ENCODE measurements at places on chromosomes 11 and 22.

GRCh38 chr22:46860562-46860961 lies 98.1 kb downstream of the TBC1D22A start:
- H3K4me1 ChIP-seq = no peaks in the 10 kb centered on the region
- no peak overlapping the region for H3K27ac ChIP-seq
- H3K36me3 ChIP-seq = no peaks in the 10 kb centered on the region
- no peak overlapping the region for H3K4me3 ChIP-seq
- no peak for DNase-seq
- H3K27me3 ChIP-seq = no peaks in the 10 kb centered on the region

DNA sequence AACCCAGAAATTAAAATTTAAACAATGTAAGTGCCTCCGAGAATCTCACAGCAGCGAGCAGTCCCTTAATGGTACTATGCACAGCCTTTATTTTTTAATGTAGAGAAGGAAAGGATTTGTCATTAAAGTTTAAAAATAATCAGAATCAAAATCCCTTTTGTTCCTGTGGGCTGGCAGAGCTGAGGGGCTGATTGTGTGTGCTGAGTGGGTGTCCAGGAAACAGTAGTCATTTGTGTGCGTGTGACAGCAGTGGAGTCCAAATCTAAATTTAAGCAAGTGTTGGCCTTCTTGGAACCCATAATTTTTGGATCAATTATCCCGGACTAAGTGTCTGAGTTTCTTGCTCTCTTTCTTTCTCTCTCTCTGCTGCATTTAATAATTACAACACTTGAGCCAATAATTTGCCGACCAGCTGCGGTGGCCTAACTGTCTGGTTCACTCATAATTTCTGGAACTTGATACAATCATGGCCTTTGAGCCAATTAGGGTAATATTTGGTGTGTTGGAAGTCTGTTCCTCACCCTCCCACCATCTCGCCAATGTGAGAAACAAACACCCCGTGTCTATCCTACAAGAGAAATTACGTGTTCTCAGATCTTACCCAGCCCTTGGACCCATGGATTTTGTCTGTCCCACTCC lies 528.0 kb downstream of the SOX6 start:
- H3K4me1 ChIP-seq = no peaks in the 10 kb centered on the region
- no peaks in the 10 kb centered on the region for H3K36me3 ChIP-seq
- no peak overlapping the region for H3K27ac ChIP-seq
- DNase-seq = no peak

DNA sequence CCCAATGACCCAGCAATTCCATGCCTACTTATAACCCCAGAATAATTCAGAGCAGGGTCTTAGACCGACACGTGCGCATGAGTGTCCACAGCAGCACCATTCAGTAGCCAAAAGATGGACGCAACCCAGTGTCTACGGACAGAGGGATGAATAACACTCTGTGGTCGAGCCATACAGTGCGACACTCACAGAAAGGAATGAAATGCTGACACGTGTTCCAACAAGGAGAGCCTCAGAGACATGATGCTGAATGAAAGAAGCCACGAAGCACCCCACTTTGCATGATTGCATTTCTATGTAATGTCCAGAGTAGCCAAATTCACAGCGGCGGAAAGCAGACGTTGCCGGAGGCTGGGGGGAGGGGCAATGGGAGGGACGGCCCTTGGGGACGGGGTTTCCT lies 134.4 kb downstream of the CTTN start:
- H3K27ac ChIP-seq = no peak overlapping the region
- H3K36me3 ChIP-seq = no peaks in the 10 kb centered on the region
- no peak for DNase-seq
- H3K4me3 ChIP-seq = no peak overlapping the region

DNA sequence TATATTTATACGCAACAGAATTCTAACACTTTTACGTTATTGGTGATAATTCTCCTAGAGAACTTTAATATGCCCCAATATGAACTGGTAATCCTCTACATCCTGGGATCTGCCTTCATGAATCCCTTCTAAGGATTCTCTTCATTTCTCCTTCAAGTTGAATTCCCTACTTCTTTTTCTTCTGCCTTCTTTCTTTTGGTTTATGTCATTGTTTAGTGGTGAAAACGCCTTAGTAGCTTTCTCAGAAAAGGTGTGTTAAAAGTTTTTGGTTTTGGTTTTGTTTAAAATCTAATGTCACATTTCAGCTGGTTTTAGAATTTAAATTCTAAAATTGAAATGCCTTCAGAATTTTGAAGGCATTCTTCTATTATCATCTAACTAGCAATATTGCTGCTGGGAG lies 17.7 kb upstream of the RTL6 start:
- no peak overlapping the region for H3K4me3 ChIP-seq
- no peaks in the 10 kb centered on the region for H3K36me3 ChIP-seq
- H3K27me3 ChIP-seq = no peaks in the 10 kb centered on the region
- no peaks in the 10 kb centered on the region for H3K4me1 ChIP-seq
- no peak for DNase-seq
- no peak overlapping the region for H3K27ac ChIP-seq

DNA sequence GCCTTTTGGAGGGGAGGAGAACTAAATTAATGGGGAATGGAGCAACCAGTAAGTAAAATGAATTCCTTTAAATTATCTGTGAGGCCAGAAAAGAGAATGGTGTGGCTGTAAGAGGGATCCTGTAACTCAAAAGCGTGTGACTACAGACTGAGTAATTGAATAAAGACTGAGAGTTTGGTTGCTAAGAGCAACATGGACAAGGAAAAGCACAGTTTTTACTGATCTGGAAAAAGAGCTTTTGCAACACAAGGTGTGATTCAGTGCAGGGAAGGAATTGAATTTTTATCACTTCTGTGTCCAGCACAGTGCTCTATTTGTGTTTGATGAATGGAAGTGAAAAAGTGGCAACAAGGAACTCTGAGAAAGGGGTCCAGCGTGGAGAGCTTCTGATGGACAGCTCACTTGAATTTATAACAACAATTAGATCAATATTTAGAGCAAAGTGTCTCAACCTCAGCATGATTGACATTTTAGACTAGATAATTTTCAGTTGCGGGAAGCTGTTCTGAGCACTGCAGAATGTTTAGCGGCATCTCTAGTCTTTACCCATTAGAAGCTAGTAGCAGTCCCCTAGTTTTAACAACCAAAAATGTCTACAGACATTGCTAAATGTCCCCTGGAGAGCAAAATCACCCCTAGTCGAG lies 202.8 kb upstream of the BDNF start:
- H3K27me3 ChIP-seq = no peaks in the 10 kb centered on the region
- no peaks in the 10 kb centered on the region for H3K36me3 ChIP-seq
- H3K4me1 ChIP-seq = no peaks in the 10 kb centered on the region
- no peak overlapping the region for H3K27ac ChIP-seq

- no peak overlapping the region for H3K27ac ChIP-seq
- peak; percentile 2 for DNase-seq
- H3K36me3 ChIP-seq = no peaks in the 10 kb centered on the region
- no peaks in the 10 kb centered on the region for H3K27me3 ChIP-seq
Observed at GRCh38 chr11:59754494-59754858, 700 bp upstream of the STX3 start.

- DNase-seq = no peak
- no peaks in the 10 kb centered on the region for H3K4me1 ChIP-seq
- no peaks in the 10 kb centered on the region for H3K27me3 ChIP-seq
Observed at GRCh38 chr11:61860054-61860903, 31.1 kb downstream of the FADS3 start.

GRCh38 chr11:19422276-19422675 lies 181.5 kb upstream of the E2F8 start:
- H3K4me3 ChIP-seq = no peak overlapping the region
- DNase-seq = no peak
- no peaks in the 10 kb centered on the region for H3K27me3 ChIP-seq

DNA sequence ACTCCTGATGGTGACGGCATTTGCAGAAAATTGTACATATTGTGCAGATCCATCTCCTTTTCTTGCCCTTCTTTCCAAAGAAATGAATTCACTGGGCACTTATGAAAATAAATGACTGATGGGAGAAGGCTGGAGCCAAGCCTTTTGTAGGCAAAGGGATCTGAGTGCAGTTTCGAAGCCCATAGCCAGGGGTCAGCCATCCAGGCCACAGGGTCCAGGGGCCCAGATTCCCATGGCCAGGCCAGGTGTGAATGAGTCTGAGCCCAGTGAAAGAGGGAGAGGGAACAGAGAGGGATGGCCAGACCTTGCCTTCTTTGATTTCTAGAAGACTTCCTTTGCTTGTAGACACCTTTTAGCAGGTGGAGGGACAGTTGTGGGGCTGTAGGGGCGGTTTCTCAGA lies 209.1 kb downstream of the KIRREL3 start:
- H3K36me3 ChIP-seq = no peaks in the 10 kb centered on the region
- DNase-seq = no peak
- H3K4me3 ChIP-seq = no peak overlapping the region
- H3K27ac ChIP-seq = no peak overlapping the region

DNA sequence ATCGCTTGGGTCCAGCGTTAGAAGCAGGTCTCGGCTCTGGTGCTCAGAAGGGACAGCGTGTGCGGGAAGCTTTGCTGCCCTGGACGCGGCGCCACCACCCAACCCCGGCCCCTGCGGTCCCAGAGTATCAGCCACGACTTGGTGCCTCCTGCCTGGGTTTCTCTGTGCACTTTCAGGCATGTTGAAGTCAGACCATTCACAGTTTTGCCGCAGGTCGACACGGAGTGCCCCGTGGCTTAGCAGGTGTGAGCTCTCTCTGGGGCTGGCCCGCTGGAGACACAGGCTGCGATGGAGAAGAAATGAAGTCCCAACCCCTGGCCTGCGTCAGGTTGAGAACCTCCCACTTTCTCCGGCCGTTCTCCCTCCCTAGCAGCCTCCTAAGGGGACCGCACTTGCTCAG lies 494.5 kb downstream of the BRD1 start:
- no peak overlapping the region for H3K4me3 ChIP-seq
- no peaks in the 10 kb centered on the region for H3K27me3 ChIP-seq
- H3K4me1 ChIP-seq = no peaks in the 10 kb centered on the region
- no peak for DNase-seq
- no peak overlapping the region for H3K27ac ChIP-seq
- no peaks in the 10 kb centered on the region for H3K36me3 ChIP-seq

DNA sequence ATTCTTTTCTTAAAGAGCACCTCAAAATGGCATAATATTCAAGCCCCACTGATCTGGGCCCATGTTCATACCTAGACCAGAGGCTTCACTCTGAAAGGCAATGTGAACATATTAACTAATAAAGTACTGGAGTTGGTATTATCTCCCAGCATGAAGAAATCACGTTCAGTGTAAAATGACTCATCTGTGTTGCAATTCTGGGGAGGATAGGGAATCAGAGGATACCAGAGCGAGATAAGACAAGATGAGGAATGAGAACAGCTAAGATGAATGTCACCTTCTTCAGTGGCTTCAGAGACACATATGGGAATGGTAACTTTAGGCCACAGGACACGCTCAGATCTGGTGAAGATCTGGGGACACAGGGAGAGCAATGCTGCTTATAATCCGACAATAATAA lies 121.1 kb downstream of the NTM start:
- H3K4me3 ChIP-seq = no peak overlapping the region
- no peak overlapping the region for H3K27ac ChIP-seq
- no peaks in the 10 kb centered on the region for H3K27me3 ChIP-seq
- H3K4me1 ChIP-seq = no peaks in the 10 kb centered on the region

DNA sequence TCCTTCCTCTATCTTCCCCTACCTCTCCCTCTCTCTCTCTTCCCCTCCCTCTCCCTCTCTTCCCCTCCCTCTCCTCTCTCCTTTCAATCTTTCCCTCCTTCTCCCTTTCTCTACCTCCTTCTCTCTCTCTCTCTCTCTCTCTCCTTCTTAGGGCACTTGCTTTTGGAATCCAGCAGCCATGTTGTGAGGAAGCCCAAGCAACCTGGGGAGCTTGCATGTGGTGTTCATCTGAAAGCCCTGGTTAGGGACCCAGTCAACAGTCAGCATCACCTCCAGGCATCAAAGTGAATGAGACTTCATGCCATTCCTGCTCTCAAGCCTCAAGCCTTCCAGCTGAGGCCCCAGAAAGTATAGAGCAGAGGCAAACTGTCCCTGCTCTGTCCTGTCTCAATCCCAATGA lies 65.6 kb upstream of the SHISAL1 start:
- H3K4me1 ChIP-seq = no peaks in the 10 kb centered on the region
- H3K36me3 ChIP-seq = no peaks in the 10 kb centered on the region
- no peaks in the 10 kb centered on the region for H3K27me3 ChIP-seq

- no peak overlapping the region for H3K27ac ChIP-seq
- no peak for DNase-seq
- H3K4me1 ChIP-seq = no peaks in the 10 kb centered on the region
- no peaks in the 10 kb centered on the region for H3K27me3 ChIP-seq
Observed at GRCh38 chr11:30712749-30713148, 126.6 kb upstream of the MPPED2 start.

DNA sequence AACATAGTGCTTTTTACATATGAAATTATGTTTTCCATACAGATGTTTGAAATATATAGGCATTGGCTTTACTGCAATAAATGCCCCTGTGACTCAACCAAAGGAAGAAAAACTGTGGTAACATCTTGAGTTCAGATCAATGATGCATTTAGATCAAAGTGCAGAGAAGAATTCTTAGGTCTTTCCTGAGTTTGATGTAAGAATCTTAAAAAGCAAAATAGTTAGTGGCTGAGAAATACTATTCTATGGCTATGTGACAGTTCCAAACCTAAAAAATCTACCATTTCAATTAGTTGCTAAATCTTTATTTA lies 93.7 kb downstream of the SOX6 start:
- H3K36me3 ChIP-seq = no peaks in the 10 kb centered on the region
- H3K4me1 ChIP-seq = no peaks in the 10 kb centered on the region

DNA sequence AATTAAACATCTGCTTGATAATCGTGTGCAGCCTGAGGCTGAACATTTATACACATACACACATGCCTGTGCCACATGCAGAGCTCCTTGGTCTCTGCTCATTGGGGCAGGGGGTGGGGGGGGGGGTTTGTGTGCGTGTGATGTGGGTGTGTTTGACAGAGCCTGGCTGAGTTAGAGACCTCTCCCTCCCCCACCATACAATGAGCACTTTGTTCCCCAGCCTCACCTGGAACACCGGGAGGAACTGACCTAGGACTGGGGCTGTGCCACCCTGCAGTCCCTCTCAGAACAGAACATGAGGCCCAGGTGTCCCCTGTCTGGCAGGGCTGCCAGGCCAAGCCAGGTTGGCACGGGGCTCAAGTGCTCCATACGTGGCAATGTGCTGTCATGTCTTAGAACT lies 96.6 kb downstream of the TP53I11 start:
- no peak for DNase-seq
- no peaks in the 10 kb centered on the region for H3K36me3 ChIP-seq
- no peaks in the 10 kb centered on the region for H3K27me3 ChIP-seq
- H3K4me3 ChIP-seq = no peak overlapping the region

Measured in iPS DF 6.9 (cell line).